ENCODE measurements at places on chromosomes 11 and 22.
A peak's percentile ranks its signal among the peaks of the same experiment; 100 is the strongest.

DNA sequence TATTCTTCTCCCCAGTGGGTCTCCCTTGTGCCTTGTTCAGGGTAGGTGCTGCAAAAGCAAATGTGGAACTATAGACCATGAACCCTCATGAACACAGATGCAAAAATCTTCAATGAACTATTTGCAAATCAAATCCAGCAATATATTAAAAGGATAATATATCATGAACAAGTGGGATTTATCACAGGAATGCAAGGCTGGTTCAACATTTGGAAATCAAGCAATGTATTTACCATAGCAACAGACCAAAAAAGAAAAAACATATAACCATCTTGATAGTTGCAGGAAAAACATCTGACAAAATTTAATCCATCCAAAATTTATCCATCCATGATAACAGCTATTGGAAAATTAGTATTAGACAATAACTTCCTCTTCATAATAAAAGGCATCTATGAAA, 11.4 kb upstream of the OSBPL5 start:
- DNase-seq = no peak

- DNase-seq = no peak
Measured at GRCh38 chr11:112751772-112752171, 209.4 kb upstream of the NCAM1 start.

GRCh38 chr22:27993774-27994350, 74.8 kb upstream of the PITPNB start:
- DNase-seq = no peak

- DNase-seq = peak; percentile 84
Measured at GRCh38 chr11:3982431-3982830, 112.2 kb upstream of the RRM1 start.

DNA sequence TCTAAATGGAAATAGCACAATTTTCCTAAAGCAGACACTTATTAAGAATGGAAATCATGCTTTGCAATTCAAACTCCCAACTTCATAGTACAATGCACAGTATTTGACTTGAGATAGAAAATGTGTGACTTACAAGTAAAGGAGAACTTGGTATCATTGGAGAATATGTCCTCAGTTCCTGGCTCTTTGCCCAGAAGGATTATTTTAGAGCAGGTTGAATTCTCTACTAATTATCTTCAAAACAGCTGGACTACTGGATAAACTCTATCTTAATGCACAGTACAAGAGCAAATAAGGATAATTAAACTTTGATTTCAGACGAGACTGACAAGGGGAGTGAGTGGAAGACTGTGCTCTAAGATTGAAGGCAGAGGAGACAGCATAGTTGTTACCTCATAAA, 839.4 kb downstream of the OPCML start:
- DNase-seq = no peak

GRCh38 chr11:134438542-134439537, 26.8 kb upstream of the B3GAT1 start:
- no peak for DNase-seq

DNA sequence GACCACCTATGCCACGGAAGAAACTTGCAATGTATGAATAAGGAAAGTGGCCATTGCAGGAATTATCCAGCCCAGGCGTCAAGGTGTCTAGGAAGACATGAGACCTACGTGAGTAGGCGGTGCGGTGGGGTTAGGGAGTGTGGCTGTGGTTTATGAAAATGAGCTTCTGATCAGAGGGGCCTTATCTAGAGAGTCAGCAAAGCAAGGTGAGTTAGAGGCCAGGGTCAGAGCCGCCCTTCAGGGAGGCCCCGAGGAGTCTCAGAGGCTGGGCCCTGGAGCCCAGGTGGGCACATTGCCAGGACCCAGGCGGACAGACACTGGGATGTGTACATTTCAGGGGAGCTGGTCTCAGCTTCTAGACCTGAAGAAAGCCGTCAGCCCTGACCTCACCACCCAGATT, 13.8 kb upstream of the LINC01488 start:
- no peak for DNase-seq

GRCh38 chr11:1929621-1930461, 10.3 kb downstream of the TNNT3 start:
- no peak for DNase-seq

DNA sequence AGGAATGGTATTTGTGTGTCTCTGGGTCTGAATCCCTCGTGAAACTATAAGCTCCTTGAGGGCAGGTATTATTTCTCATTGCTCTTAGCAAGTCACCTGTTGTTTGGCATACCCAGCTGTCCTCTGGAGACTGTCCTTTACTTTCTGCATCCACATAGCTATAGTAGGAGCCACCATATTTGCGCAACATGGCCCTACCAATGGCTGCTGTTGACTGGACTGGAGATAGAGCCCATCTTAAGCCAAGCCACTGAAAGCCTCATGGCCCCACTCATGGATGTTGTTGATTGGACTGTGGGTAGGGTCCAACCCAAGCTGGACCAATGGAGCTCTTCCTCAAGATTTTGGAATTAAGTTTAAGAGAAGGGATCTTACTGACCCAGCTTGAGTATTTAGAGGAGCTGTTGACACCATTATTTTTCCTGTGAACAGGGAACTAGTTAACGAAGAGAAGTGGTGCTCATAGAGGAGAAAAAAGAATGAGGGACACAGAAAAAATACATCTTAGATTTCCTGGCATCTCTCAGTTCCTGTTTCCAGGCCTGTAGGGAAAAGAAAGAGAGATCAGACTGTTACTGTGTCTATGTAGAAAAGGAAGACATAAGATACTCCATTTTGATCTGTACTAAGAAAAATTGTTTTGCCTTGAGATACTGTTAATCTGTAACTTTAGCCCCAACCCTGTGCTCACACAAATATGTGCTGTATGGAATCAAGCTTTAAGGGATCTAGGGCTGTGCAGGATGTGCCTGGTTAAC, 47.2 kb downstream of the LRRC74B start:
- no peak for DNase-seq

GRCh38 chr11:61601512-61601911, 20.6 kb upstream of the SYT7 start:
- no peak for DNase-seq

- no peak for DNase-seq
Measured at GRCh38 chr11:77710358-77710757, 72.8 kb upstream of the CLNS1A start.

GRCh38 chr22:27135031-27135981, 477.9 kb downstream of the MIAT start:
- DNase-seq = no peak

- no peak for DNase-seq
Measured at GRCh38 chr22:29951791-29952413, 68.9 kb downstream of the MTMR3 start.

DNA sequence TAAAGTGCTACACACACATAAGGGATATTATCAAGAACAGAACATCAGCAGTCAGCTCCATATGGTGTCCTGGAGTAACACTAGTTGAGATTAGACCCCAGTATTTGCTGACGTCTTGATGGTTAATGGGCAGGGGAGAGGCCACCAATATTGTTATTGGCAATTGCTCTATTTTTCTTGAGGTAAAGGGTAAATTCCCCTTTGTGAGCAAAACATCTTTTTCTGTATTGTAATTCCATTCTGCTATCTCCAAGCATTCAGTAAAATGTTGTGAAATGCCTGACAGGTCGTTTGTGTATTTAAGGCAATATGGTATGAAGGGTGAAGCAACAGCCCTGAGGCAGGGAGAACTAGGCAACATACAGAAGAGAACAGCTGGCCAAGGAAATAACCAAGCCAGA, 21.9 kb downstream of the PC start:
- no peak for DNase-seq

DNA sequence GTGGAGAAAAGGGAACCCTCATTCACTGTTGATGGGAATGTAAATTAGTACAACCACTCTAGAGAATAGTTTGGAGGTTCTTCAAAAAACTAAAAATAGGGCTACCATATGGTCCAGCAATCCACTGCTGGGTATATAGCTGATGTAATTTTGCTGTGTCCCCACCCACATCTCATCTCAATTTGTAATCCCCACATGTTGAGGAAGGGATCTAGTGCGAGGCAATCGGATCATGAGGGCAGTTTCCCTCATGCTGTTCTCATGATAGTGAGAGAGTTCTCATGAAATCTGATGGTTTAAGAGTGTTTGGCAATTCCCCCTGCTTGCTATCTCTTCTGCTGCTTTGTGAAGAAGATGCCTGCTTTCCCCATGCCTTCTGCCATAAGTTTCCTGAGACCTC, 17.1 kb upstream of the OR52M1 start:
- DNase-seq = no peak

DNA sequence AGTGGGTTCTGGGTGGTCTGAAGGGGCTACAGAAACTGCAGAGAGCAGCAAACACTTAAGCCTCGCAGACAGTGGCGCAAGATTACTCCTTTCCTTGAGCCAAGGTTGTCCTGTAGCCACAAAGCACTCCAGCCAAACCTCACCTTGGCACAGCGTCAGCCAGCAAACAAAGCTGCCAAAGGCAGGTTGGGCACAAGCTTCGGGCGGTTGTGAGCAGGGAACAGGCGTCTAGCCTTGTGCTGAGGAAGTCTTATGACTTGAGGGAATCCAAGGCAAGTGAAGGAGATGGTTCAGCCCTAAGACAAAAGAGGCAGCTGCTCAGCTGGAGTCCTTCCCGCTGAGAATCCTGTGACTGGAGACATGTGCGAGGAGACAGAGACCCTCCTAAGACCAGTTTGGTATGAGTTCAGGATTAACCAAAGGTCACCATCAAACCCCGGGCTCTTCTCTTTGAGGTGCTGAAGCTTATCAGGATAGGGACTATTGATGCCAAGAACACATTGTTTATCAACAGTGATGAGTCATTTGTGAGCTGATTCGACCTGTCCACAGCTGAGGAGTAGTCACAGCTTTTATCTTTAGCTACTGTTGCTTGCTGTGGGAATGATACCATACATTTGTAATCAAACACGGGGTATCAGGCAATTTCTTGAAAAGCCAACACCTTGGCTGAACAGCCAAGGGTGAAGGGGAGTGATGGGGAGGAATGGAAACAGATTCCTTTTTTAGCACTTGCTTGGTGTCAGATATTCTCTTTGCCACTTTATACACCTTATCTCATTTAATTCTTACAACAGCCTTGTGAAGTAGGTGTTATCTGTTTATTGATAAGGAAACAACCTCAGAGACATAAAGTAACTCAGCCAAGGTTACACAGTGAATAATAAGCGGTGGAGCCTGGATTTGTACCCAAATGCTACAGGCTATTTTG, 4.6 kb downstream of the ADM start:
- DNase-seq = peak; percentile 37

DNA sequence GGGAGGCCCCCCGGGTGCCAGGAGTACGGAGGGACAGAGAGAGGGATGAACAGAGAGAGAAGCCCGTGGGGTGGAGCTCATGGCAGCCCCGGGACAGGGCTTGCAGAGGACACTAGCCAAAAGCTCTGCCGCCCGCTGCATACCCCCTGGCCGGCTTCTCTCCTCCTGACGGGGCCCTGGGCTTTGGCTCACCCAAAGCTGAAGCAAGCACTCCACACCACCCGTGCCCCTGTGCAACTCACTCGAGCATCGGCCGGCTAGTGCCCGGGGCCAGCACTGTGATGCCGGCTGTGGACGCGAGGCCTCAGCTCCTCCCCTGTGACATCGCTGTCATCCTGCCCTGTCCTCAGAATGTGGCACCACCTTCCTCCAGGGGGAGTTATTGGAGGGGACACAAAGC, 429.6 kb downstream of the BRD1 start:
- no peak for DNase-seq

DNA sequence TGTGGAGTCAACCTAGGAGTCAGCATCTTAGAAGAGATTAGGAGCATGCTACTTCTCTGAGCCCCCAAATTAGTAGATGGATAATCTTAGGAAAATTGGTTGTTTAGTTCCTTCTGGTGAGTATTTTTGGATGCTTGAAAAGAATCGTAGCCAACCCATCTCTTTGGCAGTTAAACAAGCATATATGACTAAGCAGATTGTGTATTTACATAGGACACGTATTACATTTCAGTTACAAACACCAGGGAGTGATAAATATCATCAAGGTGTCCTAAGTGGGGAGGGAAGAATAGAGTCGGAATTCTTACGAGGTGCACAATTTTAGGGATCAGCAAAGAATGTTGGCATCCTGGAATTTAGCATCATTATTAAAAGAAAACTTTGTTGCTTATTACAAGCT, 13.5 kb downstream of the PLET1 start:
- DNase-seq = no peak

- no peak for DNase-seq
Measured at GRCh38 chr11:28874706-28875105, 766.5 kb downstream of the METTL15 start.

GRCh38 chr22:20243537-20244249, 24.4 kb downstream of the RTN4R start:
- peak; percentile 14 for DNase-seq

DNA sequence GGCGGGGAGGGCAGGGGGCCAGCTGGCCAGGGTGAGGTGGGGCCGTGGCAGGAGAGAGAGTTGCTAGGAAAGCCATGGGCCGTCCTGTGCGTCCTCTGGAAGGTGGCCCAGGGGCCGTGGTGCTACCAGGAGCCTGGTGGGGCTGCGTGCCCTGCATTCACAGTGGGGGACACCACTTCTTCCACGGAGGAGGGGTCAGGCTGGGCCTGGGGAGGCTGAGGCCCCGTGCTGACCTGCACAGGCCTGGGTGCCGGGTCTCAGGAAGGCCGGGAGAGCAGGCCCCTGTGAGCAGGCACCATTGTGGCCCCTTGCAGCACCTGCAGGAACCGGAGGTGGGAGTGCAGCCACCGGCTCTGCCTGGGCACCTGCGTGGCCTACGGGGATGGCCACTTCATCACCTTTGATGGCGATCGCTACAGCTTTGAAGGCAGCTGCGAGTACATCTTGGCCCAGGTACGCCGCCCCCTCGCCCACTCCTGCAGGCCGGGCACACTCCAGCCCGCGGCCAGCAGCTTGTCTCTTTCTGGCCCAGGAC, 12.0 kb downstream of the MUC5B start:
- DNase-seq = no peak

GRCh38 chr22:37420686-37421467, 6.4 kb downstream of the ELFN2 start:
- no peak for DNase-seq

- no peak for DNase-seq
Measured at GRCh38 chr11:103633819-103634590, 402.4 kb upstream of the DDI1 start.

- no peak for DNase-seq
Measured at GRCh38 chr11:29628609-29629008, 388.2 kb downstream of the KCNA4 start.

GRCh38 chr11:123559523-123559955, 94.9 kb downstream of the SCN3B start:
- DNase-seq = no peak

DNA sequence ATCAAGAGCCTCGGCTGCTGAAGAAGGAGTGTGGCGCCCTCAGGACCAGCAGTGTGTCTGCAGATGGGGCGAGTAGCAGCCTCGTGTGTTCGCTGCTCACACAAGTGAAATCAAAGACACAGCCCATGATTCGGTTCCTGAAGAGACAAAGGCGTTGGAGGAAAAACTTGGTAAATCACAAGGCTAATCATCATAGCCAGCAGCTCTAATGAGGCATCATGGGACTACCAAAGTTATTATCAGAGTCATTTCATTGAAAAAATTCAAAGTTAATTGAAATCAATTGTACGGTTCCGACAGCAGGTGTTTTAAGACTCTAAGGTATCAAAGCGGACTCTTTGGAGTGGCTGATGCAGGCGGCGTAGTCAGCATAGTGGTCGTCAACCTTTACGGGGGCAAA, 9.5 kb downstream of the PHF21B start:
- no peak for DNase-seq

Data from foreskin melanocyte (primary cell).